ENCODE measurements at places on chromosomes 7 and 10.

GRCh38 chr10:35843524-35844181 is 201.6 kb upstream of the FZD8 start:
- DNase-seq = no peak

DNA sequence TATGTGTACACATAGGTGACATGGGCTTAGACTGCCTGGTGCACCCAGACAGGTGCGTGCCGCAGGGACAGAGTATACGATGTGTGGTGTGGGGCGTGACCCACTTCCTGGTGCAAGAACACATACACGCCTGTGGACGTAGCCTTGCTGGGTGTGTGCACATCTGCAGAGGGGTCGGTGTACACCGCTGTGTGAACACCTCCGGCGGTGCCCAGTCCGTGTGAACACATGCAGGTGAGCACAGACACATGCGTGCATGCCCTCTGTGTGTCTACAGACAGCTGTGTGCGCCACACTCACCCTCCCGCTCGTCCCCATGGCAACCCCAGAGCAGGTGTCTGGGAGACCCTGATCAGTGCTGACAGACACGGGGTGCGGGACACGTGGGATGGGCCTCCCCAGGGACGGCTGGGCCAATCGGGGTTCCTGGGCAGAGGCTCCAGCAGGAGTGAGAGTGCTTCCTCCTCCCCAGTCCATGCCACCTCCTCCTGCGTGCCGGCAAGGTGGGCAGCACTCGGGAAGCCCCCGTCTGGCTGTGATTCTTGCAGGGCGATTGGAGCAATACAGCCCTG is 23.4 kb downstream of the ELFN1 start:
- DNase-seq = no peak

GRCh38 chr10:126749015-126749655 is 78.6 kb upstream of the C10orf90 start:
- DNase-seq = peak; percentile 80

- peak; percentile 20 for DNase-seq
Observed at GRCh38 chr7:25389489-25390106, 161.3 kb upstream of the NPVF start.

DNA sequence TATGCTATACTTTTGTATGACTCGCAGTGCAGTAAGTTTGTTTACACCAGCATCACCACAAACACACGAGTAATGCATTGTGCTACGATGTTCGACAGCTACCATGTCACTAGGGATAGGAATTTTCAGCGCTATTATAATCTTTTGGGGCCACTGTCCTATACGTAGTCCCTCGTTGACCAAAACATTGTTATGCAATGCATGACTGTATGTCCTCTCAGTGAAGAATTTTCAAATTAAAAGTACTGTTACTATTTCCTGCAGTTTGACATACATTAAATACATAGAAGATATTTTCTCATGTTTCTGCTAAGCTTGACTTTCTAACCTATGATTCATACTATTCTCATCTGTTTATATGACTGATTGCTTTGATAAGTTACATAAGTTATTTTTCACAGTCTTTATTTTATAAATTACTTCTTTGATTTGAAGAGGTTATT is 203.6 kb downstream of the VTI1A start:
- no peak for DNase-seq

GRCh38 chr7:51259766-51260165 is 56.8 kb downstream of the COBL start:
- DNase-seq = no peak
